ENCODE measurements at places on chromosomes 2 and 18. TPM values are rescaled to one million over a fixed set of nuclear protein-coding genes. Genes with fewer than 3 reads are reported as not detected.

- DNase-seq, result no peak
Observed at GRCh38 chr2:109411640-109412325, 202.0 kb downstream of the SEPTIN10 start.

GRCh38 chr2:109677835-109678580, 63.8 kb downstream of the SOWAHC start:
- no peak for DNase-seq

GRCh38 chr2:72917138-72917876, at the start of gene EMX1:
TSS of gene EMX1 (plus strand) at chr2:72917519. CDS start at chr2:72917853, 334 bp downstream.
- no peak for DNase-seq

DNA sequence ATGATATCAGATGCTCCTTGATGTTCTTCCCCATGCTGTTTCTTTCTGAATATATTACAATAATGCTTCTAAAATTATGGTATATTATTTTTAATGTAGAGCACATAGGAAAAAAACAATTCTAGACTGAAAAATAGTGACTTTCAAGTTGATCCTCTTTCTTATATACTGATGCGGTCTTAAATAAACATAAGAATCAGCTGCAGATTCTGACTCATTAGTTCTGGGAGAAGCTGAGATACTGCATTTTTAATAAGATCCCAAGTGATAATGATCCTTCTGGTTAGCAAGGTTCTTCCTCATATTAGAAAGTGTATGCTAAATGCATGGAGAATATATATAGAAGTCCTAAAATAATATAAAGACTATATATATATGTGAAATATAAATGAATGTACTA, 124.9 kb downstream of the XIRP2 start:
- no peak for DNase-seq

- DNase-seq, result no peak
Observed at GRCh38 chr2:135664623-135665068, 77.0 kb upstream of the UBXN4 start.

GRCh38 chr2:241565411-241565810, 6.9 kb downstream of the BOK start:
- no peak for DNase-seq

DNA sequence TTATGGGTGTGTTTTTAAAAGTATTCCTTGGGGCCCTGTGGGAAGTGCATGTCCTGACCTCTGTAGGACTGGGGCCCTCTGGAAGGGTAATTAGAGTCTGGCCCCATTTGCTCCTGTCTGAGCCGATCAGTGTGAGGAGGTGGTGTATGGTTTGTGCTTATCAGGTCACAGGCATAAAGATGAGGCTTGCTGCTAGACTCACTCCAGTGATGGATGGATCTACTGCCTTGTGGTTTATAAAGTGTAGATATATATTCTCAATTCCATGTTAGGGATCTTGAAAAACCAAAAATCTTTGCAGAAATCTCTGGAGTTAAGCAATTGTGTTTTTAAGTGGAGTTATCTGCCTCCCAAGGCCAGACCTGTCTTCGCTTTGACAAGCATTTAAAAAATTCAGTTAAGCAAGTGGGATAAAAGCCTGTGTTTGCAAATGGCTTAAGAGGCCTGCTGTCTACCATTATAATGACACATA, 182.4 kb downstream of the PTPRM start:
- peak; percentile 34 for DNase-seq

GRCh38 chr18:6495536-6495935, 80.8 kb upstream of the L3MBTL4 start:
- peak; percentile 63 for DNase-seq

- DNase-seq, result no peak
Observed at GRCh38 chr2:31654241-31654640, 73.5 kb upstream of the SRD5A2 start.

GRCh38 chr2:68251855-68252399, 405 bp downstream of the PPP3R1 start:
- no peak for DNase-seq

DNA sequence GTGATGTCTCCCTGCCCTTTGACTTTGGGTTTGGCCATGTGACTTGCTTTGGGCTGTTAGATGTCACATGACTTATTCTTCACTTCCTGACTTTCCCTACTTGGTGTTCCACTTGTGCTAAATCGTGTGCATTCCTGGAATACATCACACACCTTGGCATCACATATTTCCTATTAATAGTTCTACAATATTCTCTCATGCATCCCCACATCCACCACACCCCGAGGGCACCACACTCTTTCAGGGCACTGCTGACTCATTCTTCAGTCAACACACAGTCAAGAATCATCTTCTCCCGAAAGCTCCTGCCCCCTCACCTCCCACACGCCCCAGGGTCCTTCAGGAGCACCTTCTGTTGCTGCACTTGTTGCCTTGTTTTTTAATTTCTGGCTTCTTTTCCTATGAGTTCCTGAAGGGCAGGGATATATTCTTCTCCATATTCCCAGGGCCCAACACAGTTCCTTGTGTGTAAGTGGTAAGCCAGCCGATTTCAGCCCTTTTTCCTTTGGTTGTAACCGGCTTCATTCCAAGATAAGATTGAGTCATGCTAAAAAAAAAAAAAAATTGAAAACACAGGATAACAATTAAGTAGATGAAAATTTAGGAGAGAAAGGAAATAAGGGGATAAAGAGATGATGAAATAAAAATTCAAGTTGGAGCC, 341.4 kb downstream of the SLC4A3 start:
- no peak for DNase-seq

DNA sequence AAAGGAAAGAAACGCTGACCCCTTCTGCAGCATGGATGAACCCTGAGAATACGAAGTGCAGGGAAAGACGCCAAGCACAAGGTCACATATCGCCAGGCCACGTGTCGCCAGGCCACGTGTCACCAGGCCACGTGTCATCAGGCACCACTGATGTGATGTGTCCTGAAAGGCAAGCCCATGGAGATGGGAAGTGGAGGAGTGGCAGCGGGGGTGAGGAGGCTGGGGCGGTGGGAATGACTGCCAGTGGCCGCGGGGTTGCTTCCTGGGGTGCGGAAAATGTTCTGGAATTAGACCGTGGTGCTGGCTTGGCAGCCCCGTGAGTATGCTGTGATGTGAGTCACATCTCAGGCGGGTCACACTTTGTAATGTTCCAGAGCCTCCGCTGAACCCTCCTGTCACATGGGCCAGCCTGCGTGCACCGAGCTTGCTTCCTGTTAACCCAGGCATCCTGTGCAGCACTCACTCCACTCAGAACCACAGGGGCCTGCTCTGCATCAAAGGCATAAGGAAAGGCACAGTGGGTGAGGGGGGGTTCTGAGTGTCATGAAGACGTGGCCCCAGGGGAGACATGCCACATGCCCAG, 39.0 kb downstream of the SLC66A2 start:
- peak; percentile 41 for DNase-seq

GRCh38 chr2:190767821-190768220, 112.8 kb upstream of the GLS start:
- DNase-seq, result no peak

GRCh38 chr2:46381871-46382270, 84.7 kb downstream of the EPAS1 start:
- no peak for DNase-seq

C18orf54 gene
- total RNA-seq, result 9.5 TPM

NLRC4 gene
- total RNA-seq, result 1.7 TPM

SDC1 gene
- total RNA-seq, result 44.2 TPM

IGFBP5 gene
- 499 TPM for total RNA-seq

C2orf80 gene
- total RNA-seq, result not detected
